ENCODE measurements at places on chromosomes 5 and 9.
A peak's percentile ranks its signal among the peaks of the same experiment; 100 is the strongest.

DNA sequence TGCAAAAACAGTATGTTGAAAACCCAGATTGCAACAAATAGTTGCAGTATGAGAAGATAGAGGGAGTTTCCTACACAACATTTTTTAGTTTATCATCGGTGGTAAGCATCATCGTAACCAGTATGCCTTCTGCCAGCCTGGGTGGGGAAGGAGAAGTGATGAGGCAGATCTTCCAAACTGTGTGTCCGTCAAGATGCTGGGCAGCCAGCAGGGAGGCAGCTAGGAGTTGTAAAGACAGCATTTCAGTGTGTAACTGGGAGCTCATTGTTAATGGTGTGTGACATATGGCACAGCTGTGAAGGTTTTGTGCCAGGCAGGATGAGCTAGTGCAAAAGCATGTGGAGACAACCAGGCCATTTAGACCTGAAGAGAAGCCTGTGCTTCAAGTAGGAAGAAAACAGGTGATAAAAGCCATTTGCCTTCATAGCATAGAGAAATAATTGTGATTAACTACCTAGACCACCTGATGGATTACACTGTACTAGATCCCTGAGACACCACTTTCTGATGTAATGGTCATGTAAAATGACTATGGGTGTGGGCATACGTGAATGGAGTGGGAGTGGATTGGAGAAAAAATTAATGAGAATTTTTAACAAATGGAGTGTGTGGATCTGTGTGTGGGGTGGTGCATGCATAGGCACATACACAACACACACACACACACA, 347.0 kb upstream of the ADAMTSL1 start:
- DNase-seq, result no peak

DNA sequence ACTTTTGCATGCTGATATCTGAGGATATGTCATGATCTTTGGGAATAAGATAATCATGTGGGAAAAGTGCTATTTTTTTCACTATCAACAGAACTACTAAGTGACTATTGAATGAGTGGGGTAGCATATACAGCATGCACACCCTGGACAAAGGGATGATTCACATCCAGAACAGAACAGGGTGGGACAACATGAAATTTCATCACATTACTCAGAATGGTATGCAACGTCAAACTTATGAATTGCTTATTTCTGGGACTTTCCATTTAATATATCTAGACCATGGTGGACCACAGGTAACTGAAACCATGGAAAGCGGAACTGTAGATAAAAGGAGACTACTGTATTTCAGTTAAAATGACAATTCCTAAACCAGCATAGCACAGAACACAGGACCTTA, 370.0 kb downstream of the HINT1 start:
- no peak for DNase-seq

- DNase-seq, result no peak
Measured at GRCh38 chr5:17135050-17135449, 82.4 kb upstream of the BASP1 start.

DNA sequence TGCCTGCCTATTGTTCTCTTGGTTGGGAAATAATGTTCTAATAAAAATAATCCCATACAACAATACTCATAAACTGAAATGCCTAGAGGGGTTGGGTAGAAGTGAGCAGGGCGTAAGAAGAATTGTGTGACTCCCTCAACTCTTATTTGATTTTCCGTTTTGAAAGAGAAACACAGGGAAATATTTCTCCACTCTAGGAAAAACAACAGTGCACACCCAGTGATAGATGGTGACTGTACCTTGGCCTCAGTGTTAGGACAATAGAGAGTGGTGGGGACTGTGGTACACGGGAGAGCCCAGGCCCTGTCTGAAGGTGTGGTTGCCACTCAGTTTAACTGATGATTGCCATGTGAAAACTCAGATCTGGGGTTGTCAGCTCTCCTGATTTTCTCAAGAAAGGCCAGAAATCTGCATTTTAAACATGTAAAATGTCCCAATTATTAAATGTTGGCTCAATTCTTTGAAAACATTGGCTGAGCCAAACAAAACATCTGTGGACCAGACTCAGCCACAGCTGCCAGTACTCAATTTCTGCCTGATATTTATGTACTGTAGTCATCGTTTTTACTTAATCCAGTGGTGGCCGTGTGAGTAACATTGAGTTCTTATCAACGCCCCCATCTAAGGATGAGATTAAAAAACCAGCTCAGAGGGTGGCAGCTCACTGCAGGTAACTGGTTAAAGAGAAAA, 103.8 kb upstream of the ZNF618 start:
- no peak for DNase-seq

DNA sequence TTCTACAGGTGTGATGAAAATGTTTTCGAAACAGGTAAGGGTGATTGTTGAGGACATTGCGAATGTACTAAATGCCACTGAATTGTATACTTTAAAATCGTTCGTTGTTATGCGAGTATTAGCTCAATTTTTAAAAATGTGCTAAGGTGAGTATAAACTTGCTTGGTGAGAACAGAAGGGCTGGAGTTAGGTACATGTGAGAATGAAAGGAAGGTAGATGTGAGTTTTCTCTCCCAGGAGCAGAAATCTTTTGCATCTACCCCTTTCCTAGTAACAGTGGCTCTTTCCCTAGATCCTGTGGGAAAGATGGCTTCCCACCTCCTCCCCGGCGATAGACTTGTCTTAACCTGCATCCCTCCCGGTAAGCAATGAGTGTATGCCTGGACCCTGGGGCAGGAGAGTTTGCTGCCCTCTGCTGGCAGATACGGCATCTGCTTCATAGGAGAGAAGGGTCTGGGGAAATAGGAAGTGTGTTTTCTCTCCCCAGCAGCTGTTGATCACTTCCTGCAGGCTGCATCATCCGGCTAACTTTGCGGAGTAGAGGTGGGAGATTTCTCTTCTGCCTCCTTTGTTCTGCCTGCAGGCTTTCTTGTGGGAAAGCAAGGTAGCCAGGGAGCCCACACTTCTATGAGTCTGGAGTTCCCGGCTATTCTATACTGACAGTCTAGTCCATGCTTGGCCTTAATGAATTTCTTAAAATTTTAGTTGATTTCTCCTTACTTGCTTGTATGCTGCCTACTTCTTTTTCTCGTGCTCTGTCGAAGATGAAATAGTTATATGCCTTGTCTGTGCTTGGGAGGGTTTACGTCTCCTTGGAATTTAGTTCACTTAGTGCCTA, 373.3 kb upstream of the SEMA6A start:
- DNase-seq, result peak; percentile 18
